ENCODE measurements at places on chromosomes 5 and 9.

- DNase-seq, result no peak
Observed at GRCh38 chr5:152501294-152501693, 96.2 kb upstream of the NMUR2 start.

DNA sequence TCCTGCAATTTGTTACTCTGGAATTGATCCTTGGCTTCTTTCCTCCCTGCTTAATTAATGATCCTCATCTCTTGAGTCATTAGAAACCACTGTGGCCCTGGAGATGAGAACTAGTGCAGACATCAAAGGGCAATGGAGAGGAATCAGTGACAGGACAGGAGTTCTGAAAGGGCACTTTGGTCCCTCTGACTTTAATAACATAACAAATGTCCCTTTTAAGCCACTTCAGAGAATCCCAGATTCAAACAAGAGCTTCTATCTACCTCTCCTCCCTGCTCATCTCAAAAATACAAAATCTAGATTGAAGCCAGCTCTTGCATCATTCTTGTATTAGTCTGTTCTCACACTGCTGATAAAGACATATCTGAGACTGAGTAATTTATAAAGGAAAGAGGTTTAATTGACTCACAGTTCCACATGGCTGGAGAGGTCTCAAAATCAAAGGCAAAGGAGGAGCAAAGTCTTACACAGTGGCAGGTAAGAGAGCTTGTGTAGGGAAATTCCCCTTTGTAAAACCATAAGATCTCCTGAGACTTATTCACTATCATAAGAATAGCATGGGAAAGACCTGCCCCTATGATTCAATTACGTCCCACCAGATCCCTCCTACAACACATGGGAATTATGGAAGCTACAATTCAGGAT is 139.1 kb downstream of the PLPPR1 start:
- DNase-seq, result no peak

DNA sequence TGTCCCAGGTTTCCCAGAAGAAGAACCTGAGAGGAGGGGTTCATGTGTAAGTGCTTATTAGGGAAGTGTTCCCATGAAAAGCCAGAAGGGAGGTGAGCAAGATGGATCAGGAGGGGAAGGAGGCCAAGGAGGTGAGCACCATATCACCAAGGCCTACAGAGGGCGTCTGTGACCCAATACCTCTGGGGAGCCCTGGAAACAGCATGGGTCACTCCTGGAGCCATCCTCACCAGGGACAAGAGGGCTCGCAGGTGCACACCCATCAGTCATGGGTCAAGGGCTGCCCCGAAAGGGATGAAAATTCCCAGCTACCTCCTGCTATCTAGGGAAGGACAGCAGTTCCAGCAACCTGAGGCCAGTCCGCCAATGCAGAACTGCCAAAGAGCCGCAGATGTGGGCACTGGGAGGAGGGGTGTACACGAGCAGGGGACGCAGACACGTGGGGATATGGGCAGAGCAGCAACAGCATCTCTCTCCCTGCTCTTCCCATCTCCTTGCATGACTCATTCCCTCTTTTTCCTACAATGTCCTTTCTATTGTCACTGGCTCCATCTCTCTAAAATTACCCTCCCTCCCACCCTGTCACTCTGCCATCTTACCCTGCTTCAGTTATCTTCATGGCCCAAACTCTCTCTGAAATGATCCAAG is 167.6 kb upstream of the FSTL4 start:
- DNase-seq, result no peak

DNA sequence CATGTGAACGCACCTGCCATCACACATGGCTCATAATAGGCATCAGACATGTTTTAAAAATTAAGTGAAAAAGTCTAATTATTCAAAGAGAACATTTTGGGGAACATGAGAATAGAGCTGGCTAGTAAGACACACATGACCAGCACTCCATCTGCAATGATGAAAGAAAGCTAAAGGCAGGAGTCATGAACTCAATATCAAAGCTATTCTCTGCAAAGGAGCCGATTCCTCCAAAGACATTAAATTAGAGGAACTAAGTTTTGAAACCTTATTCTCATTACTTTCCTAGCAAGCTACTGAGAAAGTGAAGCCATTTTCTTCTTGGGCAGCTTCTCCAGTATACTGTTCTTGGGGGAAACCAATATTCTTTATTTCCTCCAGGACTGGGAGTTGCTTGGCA is 172.0 kb downstream of the CRB2 start:
- DNase-seq, result no peak

GRCh38 chr5:157574456-157575380 is 857 bp downstream of the ADAM19 start:
- no peak for DNase-seq

DNA sequence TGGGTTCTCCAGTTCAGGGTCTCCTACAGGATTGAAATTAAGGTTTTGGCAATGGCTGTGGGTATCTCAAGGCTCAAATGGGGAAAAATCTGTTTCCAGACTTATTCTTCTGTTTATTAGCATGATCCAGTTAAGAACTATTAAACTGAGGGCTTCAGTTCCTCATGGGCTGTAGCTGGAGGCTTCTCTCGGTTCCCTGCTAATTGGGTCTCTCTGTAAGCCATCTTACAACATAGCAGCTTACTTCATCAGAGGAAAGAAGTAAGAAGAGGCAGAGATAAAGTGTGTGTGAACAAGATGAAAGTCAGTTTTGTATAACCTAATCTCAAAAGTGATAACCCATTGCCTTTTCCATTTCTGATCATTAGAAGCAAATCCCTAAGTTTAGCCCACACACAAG is 391.9 kb downstream of the PSAT1 start:
- no peak for DNase-seq

GRCh38 chr5:54313311-54314270 is 3.2 kb upstream of the ARL15 start:
- DNase-seq, result no peak

DNA sequence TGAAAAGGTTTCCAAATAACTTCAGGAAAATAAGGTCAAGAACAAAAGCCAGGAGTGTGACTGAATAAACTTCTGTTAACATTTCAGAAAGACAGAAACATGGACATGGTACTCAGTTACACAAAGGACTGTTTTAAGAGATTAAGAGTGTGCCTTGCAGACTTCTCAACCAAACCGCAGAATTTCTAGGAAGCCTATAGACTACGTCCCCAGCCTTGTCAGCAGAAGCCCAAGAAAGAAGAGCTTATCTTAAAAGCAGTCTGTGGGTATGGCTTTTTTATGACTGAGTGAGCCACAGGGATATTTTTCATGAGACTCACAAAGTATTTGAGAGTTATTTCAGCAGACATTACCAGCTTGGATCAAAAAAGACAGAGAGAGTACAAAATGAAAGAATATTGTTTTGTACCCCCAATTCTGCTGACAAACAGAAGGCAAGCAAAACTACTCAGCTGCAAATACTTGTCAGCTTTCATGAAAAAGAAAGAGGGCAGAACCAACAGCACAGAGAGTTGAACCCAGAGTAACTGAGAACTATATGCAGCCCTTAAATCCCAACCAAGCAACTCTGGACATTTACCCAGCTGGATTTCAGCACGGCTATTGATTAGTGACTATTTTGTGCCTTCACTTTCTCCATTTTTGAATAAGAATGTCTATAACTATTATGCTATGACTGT is 711.0 kb upstream of the CTNND2 start:
- no peak for DNase-seq

DNA sequence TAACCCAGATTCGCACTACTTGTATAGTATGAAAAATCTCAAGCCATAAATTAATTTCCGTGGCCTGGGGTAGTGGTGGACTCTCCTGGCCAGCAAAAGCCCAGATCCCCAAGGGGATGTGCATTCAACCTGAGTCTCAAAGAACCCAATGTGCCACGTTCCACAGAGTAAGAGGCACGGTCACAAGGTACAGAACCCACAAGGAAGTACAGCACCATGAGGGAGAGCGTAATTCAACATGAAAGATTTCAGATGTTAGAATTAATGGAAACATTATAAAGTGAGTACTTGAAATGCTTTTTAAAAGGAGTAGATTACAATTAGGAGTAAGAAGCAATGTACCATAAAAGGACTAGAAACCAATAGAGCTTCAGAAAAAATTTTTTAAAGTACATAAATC is 23.4 kb downstream of the SRD5A1 start:
- no peak for DNase-seq

GRCh38 chr5:158244882-158245281 is 385.9 kb upstream of the CLINT1 start:
- no peak for DNase-seq

- DNase-seq, result no peak
Observed at GRCh38 chr5:160672521-160672920, 179.5 kb downstream of the ATP10B start.

DNA sequence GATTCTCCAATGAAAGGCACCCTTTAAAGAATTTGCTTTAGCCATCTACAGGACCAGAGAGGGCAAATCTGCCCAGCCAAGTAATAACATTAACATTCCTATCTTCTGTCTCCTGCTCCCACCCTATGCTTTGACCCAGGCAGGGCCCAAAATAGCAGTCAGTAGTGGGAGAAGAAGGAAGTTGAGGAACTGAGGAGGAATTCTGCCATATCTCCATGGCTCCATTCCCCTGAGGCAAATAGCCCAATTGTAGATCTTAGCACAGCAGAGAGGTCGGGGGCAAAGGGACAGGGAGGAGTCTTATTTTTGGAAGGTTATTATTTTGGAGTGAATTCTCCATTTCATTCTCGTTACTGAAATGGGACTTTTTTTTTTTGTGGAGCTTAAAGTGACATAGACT is 111.1 kb upstream of the IFNK start:
- no peak for DNase-seq

GRCh38 chr9:89721176-89721700 is 116.4 kb downstream of the GADD45G start:
- no peak for DNase-seq

- DNase-seq, result no peak
Observed at GRCh38 chr9:25960178-25960577, 281.9 kb upstream of the TUSC1 start.

DNA sequence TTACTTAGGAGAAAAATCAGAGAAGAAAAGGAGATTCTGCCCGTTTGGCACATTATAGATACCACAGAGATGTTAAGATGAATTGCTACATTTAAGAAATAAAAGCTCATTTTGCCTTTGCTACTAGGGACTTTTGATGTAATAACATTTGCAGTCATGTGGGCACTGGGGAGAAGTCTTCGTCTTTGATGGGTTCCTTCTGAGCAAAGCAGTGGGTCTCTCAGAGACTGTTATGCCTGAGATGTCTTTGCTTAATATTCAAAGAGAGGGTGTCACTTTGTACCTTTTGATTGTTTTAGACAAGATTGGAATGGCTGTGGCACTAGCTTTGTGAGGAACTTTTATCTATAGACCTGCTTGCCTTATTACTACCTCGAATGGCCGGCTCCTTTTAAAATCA is 25.0 kb downstream of the SLC25A25 start:
- DNase-seq, result no peak

GRCh38 chr5:132059696-132060500 is 557 bp upstream of the IL3 start:
- no peak for DNase-seq

GRCh38 chr5:143176048-143176447 is 227.4 kb downstream of the NR3C1 start:
- DNase-seq, result no peak

DNA sequence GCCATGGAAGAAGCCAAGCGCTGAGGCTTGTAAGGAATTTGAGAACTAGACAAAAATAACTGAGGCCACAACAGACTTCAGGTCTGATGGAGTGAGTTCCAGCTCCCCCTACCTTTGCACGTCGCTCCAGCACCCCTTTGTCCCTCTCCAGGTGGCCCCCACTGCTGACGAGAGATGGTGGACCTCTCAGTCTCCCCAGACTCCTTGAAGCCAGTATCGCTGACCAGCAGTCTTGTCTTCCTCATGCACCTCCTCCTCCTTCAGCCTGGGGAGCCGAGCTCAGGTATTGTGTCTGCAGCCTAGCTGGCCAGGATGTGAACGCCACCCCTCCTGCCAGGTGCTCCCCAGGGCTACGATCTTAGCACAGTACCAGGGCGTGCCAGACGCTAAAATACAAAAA is 5.2 kb downstream of the BTNL9 start:
- DNase-seq, result no peak

DNA sequence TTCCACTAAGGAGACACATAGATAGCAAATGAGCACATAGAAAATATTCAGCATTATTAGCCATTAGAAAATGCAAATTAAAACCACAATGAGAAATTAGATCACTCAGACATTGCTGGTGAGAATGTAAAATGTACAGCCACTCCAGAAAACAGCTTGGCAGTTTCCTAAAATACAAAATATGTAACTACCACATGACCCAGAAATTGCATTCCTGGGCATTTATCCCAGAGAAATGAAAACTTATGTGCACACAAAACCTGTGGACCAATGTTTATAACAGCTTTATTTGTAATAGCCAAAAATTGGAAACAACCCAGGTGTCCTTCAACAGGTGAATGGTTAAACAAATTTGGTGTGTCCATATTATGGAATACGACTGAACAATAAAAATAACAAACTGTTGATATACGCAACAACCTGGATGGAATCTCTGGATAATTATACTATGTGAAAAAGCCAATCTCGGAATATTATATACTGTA is 34.8 kb upstream of the SHC3 start:
- no peak for DNase-seq

- DNase-seq, result no peak
Observed at GRCh38 chr5:87944553-87945285, 323.9 kb downstream of the TMEM161B start.

DNA sequence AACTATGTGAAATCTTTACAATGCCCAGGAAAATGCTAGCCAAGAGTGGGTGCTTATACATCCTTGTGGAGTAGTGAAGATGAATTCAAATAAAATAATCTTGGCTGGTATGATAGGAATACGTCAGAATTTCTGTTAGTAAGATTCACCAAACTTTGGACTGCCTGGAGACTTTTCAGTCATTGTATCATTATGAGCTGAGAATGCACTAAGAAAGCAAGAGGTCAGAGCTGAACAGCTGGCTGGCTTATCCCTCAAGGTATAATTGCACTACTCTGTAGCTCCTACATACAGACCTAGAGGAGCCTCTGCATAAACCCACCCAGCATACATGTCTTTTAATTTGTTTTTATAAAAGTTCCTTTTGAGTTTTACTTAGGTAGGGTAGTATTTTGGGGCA is 568.5 kb upstream of the RIOK2 start:
- no peak for DNase-seq

DNA sequence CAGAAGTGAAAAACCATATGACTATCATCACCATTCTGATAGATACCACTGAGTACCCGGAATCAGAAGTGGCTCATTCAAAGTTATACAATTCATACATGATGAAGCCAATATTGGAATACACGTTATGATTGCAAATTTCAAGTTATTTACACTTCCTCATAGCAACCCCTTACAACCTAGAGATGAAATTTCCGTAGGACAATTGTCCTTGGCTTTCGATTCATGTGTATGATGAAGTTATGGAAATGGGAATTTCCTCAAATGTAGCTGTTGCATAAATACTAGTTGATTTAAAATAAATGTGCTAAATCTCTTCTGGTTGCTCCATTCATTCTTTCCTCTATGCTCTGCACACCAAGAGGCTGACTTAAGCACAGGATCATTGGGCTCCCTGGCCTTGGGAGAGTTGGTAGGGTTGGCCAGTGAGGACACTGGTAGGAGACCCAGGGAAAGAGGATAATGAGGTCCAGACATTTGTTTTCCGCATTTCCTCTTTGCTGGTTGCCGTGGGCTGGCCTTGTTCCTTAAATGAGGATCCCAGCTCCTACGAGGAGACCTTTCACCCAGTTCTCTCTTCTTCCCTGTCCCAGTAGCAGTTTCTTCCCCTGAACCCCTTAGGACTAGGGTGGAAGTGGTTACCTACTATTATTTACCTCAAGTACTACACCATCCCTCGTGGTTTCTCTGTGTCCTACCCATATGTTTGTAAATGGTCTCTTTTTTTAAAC is 90.3 kb downstream of the ZNF474 start:
- DNase-seq, result no peak

GRCh38 chr5:74977471-74977870 is 74.9 kb downstream of the GCNT4 start:
- no peak for DNase-seq

Data from activated naive CD4-positive, alpha-beta T cell (primary cell).